ENCODE measurements at places on chromosomes 2 and 18.

DNA sequence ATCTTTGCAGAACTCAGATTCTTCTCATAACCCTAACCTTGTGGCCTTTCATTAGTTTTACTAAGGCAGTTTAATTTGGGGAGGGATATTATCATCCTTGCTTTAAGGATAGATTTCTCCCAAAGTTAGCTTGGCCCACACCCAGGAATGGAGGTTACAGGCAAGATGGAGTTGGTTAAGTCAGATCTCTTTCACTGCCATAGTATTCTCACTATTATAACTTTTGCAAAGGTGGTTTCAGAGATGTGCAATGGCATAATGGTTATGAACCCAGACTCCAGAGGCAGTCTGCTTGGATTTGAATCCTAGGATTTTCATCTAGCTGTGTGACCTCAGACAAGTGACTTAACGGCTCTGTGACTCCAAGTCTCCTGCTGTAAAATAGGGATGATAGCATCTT lies 48.7 kb upstream of the NDUFV2 start:
- DNase-seq, result no peak

- no peak for DNase-seq
Observed at GRCh38 chr2:31299547-31299946, 65.6 kb downstream of the EHD3 start.

GRCh38 chr2:58106896-58107295 lies 60.3 kb downstream of the VRK2 start:
- no peak for DNase-seq

- DNase-seq, result no peak
Observed at GRCh38 chr2:216545359-216545758, 46.7 kb downstream of the RPL37A start.

DNA sequence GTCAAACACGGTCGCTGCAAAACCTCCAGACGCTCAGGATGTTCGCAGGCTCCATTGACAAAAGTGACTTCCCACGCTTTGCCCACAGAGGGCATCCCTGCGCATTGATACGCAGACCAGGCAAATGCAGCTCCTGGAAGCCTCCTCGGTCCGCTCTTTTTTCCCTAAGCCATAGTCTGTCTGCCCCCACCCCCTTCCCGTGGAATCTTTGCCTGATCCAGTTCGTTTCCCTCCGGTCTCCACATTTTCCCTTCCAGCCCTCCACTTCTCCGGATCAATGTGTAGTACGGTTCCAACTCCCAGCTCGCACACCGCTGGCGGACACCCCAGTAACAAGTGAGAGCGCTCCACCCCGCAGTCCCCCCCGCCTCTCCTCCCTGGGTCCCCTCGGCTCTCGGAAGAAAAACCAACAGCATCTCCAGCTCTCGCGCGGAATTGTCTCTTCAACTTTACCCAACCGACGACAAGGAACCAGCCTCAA lies at the start of gene DCC:
DCC (plus strand) TSS at position 307 of the 481 bp plus-strand sequence. CDS start 591 bp downstream, outside the sequence.
- no peak for DNase-seq

DNA sequence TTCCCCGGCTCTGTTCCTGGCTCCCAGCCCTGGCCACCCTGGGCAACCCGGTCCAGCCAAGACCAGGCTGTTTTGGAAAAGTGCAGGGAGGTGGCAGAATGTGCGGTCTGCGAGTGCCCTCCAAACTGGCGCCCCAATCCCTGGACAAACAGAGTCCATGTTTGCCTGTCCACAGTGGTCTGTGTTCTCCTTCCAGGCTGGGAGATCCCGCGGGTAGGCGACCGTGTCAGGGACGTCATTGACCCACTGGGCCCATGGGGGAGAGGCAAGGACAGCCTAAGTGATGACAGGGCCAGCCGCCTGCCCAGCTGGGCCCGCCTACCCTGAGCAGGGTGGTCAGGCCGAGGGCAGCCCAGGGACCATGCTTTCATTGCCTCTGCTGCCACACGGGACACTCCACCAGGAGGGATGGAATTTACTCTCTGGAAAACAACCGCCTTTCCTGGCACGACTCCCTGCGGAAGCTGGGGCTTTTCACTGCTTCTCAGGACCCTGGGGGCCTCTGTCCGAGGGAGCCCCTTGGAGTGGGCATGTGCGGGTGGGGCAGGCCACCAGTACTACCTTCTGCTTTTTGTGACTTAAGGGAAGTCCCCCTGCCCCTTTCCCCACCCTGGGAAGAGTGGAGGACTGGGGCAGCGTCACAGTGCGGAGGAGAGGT lies 20.1 kb downstream of the CYP26B1 start:
- no peak for DNase-seq

GRCh38 chr2:98601532-98602132 lies 6.7 kb downstream of the COA5 start:
- DNase-seq, result no peak

- no peak for DNase-seq
Observed at GRCh38 chr2:11805920-11806319, 59.5 kb downstream of the LPIN1 start.

DNA sequence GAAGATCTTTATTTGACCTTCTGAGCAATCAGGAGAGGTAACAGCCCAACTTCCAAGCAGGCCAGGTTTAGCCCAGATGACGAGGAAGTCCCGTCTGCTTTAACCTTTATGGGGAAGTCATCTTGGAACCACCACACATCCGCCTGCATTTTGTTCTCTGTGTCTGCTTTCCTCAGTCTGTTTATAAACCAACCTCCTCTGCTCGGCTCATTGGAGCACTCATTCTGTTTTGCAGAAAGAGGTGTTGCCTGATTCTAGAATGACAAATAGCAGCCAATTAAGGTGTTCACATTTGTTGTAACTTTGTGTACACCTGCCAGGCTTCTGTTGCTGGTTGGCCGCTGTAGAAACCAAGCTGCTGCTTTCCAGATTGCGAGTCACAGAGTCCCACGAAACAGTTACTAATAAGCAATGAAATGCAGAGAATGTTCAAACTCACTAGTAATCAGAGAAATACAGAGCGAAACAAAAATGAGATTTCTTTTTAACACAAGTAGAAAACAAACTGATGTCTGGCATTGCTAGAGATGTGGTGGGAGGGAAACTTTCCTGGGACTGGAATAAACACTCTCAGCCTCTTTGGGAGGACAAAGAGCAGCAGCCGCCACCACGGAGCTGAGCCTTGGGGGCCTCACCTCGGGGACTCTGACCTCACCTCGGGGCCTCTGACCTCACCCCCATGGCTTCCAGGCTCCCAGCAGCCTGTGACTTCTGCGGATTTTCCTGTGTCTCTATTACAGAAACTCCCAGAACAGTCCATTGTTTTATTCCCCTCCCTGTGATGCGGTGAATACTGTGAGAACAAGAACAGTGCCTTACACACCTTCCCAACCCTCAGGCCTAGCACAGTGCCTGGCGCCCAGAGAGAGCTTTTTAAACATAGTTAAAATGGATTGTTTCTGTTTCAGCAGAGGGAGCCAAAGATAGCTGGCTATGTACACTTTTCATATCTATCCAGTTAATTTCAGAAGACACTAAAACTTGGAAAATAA lies 64.0 kb downstream of the MBP start:
- no peak for DNase-seq

DNA sequence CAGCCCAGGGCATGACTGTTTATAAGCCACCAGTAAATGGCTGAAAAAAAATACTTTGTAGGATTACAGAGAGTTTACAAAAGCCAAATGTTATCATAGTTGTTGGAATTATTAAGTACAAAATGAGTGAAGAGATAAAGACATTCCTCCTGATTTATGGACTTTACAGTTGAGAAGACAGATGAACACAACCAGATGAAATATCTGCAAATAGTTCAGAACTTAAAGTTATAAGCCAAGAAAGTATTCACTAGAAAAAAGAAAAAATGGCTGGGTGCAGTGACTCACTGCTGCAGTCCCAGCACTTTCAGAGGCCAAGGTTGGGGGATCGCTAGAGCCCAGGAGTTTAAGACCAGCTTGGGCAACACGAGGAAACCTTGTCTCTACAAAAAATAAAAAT lies 11.2 kb downstream of the PMAIP1 start:
- no peak for DNase-seq

- DNase-seq, result no peak
Observed at GRCh38 chr2:216583147-216583546, 50.1 kb upstream of the IGFBP2 start.

DNA sequence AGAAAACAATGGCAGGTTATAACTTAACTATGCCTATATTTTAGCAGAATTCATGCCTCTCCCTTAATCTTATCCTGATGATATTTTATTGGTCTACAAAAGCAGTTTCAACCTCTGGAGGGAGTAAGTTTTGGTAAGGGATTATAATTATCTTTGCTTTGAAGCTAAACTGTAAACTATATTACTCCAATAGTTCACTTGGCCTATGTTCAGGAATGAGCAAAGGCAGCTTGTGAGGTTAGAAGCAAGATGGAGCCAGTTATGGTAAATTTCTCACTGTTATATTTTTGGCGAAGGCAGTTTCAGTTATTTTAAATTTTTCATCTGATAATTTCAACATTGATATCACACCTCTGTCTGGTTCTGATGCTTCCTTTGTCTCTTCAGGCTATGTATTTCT lies 192.5 kb upstream of the RGPD4 start:
- no peak for DNase-seq

DNA sequence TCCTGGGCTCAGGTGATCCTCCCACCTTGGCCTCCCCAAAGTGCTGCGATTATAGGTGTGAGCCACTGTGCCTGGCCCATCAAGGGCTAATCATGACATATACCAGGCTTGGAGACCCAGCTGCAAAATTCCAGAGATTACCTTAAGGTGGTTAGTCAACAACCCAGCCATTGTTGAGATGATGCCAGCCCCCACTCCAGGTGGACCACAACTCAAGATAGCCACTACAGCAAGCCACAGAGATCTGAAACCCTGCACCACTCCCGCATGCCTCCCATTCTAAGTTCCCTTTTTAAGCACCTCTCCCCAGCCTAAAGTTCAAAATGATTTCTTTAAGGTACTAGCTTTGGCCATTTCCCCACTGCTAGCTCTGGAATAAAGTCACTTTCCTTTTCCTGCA lies 4.6 kb upstream of the CLK1 start:
- DNase-seq, result no peak

DNA sequence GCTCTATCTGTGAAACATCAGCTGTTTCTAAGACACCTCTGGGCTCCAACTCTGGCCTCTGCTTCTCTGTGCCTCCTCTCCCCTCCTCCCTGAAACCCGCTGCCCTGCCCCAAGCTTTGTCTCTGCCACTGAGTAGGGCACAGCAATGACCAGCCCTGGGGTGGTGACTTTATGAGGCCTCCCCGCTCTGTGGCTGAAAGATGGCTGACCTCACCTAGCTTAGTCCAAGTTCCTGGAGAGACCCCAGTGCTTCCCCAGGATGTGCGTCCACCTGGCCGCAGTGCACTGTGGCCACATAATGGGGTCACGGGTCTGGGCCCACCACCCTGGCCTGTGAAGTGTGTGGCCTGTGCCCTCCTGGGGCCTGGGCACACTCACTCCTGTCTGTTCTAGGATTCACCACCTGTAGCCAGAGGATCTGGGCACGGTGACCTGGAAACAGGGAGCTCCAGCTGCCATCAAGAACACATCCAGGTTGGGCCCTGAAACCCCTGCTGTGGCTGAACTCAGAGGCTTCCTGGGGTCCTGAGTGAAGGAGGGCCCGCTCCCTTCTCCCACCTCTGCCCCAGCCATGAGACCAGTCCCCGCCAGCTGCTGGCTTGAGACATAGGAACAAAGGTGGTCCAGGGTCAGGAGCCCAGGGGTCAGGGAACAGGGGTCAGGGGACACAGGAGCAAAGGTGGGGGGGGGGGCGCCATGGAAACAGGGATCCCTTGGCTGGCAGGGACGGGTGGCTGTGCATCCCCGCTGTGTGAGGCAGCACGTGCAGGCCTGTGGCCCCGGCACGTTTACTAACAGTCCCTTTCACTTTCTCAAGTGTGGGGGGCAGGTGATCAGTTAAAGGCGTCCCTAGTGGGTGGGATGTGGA lies 29.3 kb upstream of the OTOS start:
- no peak for DNase-seq

- DNase-seq, result no peak
Observed at GRCh38 chr2:9768388-9768787, 74.9 kb upstream of the TAF1B start.

DNA sequence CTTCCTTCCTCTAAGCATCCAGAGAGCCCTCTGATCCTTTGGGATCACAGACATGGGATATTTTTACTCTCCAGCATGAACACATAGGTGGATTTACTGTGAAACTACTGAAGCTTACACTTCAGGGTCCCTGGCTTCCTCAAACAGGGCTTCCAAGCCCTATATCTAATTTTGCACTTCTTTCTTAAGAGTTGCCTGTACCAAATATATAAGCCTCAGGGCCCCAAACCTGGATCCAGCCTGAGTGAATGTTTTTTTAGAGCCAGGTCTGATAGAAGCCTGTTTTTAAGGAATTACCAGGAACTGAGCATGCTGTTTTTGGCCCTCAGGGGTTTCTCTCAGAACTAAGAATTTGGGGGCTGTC lies 13.2 kb upstream of the KCMF1 start:
- DNase-seq, result no peak

- DNase-seq, result no peak
Observed at GRCh38 chr2:104852090-104852666, 1.7 kb upstream of the POU3F3 start.

DNA sequence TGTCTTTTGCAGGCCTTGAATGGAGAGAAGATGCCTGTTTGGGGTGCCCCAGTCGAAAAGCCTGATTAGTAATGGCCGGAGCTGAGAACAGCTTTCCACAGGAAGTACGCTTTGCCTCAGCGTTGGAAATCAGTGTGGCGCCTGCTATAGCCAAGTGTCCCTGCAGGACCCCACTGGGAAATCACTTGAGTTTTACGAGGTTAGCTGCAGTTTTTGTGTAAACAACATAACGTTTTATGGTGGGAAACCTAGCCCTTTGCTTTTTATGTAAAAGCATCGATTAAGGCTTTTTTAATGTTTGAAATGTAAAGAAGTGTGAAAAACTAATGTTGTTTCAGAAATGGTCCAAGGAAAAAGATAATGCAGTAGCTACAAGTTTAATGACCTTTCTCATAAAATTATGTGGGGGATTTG lies 234.2 kb downstream of the TTC32 start:
- DNase-seq, result no peak

DNA sequence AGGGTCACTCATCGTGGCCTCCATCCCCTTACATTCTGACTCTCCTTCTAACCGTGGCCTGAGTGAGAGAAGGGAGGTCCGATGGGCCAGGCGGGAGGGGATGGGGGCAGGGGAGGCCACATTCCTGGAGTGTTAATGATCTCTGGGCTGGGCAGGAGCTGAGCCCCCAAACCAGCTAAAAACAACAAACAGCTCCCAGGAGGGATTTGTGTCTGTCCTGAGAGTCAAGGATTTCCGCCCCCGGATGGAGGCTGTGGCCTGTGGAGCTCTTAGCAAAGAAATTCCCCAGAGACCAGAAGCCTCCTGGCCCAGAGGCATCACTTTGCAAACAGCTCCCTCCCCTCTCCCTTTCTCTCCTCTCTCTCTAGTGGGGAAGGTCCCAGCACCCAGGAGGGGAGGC lies 23.5 kb downstream of the EMX1 start:
- no peak for DNase-seq

GRCh38 chr2:195559431-195559914 lies 97.6 kb upstream of the SLC39A10 start:
- no peak for DNase-seq

DNA sequence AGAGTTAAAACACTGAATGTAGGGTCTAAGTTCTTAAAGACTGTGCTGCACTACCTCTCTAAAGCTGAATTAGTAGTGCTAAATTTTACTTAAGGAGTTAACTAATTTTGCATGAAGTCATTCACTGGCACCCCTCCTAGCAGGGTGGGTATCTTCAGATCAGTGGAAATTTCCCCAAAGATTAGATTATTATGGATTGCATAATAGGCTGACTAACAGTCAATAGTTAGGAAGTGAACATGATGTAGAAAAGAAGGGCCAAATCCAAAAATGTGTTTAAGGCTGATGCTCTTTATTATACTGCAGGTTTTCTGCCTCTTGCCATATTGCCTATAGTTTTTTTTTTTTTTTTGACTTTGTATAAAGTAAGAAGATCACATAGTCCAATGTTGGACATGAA lies 5.2 kb downstream of the ZNF638 start:
- DNase-seq, result no peak
